ENCODE measurements at places on chromosomes 1 and 21.

- no peak for DNase-seq
These were observed 34.5 kb upstream of the ATP2B4 start for GRCh38 chr1:203592156-203592555.

DNA sequence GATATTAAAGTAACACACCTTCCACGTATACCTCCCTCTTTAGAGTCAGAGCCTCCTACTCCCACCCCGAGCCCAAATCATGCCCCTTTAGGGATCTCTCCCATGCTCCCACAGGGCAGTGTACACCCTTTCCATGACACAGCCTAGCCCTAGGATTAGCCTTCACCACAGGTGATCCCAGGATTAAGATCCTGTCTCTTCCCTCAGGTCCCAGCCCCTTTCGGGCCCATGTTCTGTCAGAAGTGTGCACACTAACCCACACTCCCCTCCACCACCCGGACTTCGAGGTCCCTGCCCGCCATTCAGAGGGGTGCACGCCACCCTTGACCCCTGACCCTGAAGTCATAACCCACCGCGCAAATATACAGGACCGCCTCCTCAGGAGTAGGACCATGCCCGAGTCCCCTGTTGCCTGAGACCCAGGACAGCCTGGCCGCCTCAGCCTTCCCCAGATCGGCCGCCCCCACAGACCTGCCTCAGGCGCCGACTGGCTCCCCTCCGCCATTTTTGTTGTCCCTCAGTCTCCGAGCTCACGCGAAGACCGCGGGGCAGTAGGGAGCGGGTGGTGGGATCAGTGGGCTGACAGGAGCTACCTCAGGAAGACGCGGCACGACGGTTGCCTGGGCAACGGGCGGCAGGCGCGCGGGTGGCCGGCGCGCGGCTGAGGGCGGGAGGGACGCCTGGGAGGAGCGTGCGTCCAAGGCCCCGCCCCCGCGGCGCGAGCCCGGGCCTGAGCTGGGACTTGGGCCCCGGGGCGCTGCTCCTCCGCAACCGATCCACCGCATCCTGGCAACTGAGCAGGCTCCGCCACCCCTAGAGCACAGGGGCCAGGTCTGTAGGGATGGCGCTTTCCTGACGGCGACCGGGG, at the start of gene AGBL4:
TSS of gene AGBL4 (minus strand) at position 663 of the 868 bp plus-strand sequence.
- DNase-seq, result no peak

DNA sequence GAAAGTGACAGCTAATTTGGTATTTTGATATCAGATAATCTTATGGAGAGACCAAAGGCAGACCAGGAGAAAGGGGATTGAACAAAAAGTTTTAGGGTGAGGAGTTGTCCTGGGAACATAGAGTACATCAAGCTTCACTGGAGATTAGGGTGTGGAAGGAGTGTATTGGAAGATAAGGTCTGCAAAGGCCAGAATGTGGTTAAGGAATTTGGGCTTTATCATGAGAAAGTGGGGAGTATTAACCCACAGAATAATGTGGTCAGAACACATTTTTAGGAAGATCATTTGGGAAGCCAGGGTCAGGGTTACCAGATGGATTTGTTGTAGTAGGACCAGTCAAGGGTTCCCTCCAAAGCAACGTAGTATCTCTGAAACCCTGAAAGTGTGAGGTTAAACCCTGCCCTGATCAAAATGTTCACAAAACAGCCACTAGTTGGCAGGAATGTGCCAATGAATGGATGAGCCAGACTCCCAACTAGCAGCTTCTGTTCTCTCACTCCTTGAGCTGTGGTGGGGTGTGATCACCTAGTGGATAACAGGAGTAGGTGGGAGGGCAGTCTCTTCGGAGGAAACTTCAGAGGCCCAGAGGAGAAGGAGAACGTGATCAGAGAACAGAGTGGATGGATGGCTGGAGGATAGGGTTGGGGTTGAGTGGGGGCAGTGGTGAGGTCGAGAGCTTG, 35.8 kb downstream of the SLC2A1 start:
- DNase-seq, result no peak

DNA sequence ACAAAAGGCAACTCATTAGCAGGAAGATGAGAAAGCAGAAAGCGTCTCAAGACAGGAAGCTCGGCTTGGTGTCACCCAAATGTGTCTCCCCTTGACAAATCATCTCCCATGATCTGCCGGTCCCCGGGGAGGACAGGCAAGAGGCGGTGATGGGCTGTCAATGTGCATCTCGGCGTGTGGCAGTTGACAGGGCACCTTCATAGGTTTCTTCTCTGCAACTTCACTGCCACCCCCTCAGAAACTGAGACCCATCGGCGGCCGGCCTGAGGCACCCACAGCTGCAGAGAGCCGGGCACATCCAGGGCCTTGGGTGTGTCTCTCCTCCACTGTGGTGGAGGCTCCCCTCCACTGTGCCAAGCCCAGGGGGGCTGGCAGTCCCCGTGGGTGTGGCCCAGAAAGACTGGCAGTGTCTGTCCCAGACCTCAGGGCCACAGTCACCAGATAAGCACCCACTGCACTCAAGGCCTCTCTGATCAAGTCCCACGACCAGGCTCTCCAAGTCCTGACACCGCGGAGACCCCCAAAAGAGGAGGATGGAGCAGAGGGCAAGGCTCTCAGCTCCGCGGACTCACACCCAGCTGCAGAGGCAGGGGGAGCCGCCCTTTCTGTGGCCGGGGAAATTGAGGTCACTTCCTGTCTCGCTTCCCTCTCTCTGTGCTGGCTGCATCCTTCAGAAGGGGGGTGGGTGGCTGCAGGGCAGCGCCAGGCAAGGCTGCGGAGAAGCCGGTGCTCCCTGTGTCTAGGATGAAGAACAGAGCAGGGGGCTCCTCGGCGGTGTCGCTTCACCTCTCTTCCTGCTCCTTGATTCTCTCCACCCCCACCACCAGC, 39.6 kb upstream of the LBR start:
- DNase-seq, result peak; percentile 68

DNA sequence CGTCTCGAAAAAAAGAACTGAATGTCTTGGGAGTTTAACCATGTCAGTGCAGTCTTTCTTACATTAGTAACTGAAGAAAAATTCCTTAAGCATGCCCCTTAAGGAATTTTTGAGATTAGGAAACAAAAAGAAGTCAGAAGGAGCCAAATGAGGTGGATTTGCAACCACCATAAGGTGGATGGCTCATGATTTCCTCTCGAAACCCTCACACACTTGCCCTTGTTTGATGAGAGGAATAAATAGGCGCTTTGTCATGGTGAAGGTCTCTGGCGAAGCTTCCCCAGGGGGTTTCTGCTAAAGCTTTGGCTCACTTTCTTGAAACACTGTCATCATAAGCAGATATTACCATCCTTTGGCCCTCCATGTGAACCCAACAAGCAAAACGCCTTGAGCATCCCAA, 68.2 kb downstream of the POFUT2 start:
- no peak for DNase-seq

DNA sequence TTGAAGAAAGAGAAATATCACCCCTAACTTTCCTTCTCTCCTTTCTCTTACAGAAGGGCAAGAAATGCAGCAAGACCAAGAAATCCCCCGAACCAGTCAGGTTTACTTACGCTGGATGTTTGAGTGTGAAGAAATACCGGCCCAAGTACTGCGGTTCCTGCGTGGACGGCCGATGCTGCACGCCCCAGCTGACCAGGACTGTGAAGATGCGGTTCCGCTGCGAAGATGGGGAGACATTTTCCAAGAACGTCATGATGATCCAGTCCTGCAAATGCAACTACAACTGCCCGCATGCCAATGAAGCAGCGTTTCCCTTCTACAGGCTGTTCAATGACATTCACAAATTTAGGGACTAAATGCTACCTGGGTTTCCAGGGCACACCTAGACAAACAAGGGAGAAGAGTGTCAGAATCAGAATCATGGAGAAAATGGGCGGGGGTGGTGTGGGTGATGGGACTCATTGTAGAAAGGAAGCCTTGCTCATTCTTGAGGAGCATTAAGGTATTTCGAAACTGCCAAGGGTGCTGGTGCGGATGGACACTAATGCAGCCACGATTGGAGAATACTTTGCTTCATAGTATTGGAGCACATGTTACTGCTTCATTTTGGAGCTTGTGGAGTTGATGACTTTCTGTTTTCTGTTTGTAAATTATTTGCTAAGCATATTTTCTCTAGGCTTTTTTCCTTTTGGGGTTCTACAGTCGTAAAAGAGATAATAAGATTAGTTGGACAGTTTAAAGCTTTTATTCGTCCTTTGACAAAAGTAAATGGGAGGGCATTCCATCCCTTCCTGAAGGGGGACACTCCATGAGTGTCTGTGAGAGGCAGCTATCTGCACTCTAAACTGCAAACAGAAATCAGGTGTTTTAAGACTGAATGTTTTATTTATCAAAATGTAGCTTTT, 2.4 kb downstream of the CCN1 start:
- DNase-seq, result no peak

DNA sequence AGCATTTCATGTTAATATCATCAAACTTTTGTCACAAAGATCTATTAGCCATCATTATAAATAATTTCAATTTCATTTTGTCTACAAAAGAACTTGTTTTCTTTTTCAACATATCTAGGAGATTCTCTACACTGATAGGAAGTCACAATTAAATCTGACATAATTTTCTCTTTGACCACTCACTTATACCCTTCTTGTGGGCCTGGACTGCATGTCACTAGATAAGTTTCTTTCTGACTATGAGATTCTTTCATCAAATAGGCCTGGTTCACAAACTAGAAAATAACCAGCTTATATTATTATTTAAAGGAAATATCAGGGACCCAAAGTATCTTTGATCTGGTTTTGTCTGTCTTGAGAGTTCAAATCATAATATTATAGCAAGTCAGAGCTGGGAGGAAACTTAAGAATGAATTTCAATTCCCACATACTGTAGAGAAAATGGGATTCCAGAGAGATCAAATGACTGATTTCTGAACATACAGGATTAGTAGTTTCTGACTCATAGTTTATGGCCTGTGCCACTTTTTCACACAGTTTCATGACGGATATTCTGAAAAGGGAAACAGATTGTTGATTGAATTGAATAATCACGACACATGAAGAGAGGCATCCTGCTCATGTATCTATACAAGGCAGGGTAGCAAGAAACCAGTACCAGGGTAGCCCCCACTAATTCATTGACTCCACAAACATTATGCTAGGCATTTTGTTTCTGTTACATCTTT, 355.8 kb downstream of the GPATCH2 start:
- DNase-seq, result no peak

DNA sequence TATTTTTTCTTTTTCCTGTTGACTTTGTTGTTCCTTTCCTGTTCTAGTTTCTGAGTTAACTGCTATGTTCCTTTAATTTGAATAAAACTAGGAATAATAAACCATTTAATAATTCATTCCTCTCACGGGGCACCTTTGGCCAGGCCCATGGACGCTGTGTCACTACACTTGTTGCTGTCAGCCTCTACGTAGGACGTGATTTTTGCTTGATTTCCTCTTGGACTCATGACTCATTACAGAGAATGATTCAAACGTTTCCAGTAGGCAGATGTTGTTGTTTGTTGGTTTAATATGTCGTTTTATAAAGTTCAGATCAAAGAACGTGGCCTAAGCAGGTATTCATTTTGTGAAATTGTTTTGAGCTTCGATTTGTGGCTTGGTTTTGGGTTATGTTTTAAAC, 9.1 kb upstream of the SLC19A1 start:
- peak; percentile 44 for DNase-seq

- no peak for DNase-seq
These were observed 315.1 kb downstream of the HHIPL2 start for GRCh38 chr1:222232842-222233241.

- no peak for DNase-seq
These were observed 25.3 kb upstream of the EFHD2 start for GRCh38 chr1:15384301-15384901.

DNA sequence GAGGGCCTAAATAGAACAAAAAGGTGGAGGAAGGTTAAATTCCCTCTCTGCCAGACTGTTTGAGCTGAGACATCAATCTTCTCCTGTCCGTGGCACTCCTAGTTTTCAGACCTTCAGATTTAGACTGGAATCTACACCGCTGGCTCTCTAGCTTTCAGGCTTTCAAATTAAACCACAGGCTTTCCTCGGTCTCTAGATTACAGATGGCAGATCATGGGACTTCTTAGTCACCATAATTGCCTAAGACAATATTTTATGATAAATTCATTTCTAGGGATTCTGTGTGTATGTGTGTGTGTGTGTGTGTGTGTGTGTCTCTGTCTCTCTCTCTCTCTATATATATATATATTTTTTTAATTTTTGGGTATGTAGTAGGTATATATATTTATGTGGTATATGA, 428.7 kb downstream of the PLA2G4A start:
- no peak for DNase-seq

- DNase-seq, result no peak
These were observed 1182.5 kb downstream of the MRPL39 start for GRCh38 chr21:24424776-24425175.

GRCh38 chr1:218433744-218434143, 88.6 kb downstream of the TGFB2 start:
- DNase-seq, result no peak

DNA sequence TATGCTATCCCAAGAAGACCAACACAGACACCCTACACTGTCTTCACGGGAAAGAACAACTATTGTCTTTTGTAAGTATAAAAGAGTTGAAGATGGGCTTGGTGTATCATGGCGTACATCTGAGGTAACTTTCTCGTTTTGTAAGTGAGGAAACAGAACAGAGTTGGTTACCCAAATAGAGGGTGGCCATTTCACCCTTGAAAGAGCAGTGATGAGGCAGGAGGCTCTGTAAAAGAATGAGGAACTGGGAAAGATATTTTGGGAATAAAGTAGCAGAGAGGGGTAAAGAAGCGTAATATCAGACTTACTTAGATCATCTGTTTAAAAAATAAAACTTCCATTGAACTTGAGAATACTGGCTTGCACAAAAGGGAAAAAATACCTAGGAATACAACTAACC, 18.9 kb downstream of the FCRL2 start:
- no peak for DNase-seq

DNA sequence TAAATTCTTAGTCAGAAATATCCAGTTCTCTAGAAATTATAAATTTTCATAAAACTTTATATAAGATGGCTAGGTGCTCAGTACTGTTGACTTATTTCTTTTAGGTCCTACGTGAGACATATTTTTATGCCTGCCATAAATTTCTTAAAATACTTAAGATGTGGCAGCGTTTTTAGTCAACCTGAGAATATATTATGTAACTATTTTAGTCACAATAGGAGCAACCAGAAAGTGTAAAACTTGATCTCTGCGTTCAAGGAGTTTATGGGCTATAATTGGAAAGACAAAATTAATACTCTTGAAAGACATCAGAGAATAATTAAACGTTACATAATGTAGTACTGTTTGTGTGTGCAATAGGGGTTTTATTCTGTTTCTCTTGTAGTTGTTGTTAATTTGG, 24.1 kb upstream of the PGM1 start:
- DNase-seq, result no peak

- DNase-seq, result no peak
These were observed 110.0 kb downstream of the RGL1 start for GRCh38 chr1:183914891-183915290.

- no peak for DNase-seq
These were observed 137.3 kb downstream of the NAV1 start for GRCh38 chr1:201676197-201676596.

All from stimulated activated CD8-positive, alpha-beta memory T cell treated with anti-CD3 and anti-CD28 coated beads, Interleukin-7, amount 100 ng/mL, for 48 hours (primary cell).